Fibroblast of skin of left quadriceps (primary cell): ENCODE measurements at places on chromosomes 3 and 15.

- peak; percentile 36 for DNase-seq
Measured at GRCh38 chr15:40217166-40217824, 21.6 kb upstream of the PAK6 start.

GRCh38 chr15:53165988-53166683, 376.0 kb upstream of the ONECUT1 start:
- no peak for DNase-seq

DNA sequence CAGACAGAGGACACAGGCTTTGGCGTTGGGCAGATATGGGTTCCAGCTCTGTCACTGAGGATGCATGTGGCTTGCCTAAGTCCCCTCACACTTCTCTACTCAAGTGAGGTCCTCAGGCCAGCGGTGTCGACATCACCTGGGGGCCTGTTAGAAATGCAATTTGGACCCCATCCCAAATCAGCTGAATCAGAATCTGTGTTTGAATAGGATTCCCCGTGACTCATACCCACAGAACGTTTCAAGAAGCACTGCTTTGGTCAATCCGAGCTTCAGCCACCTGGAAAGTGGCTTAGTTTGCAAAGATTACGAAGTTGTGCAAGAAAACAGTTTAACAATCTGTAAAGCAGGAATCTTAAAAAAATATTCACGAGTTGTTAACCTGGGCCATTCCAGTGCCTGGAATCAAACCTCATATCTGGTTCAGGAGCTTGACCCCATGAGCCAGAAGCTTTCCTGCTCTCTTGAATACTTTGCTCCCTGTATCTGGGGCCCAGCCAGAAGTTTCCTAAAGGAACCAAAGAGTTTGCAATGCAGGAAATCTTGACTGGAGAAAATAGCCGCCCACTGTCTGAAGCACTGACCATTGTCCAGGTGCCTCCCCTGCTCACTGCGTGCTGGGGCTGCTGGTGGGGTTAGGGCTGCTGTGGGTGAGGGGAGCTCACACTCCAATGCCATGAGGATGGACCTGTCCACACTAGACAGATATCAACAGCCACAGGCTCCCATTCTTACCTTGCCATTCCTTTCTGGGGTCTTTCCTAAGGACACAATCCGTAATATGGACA, 208.5 kb upstream of the LINGO1 start:
- DNase-seq = peak; percentile 32

DNA sequence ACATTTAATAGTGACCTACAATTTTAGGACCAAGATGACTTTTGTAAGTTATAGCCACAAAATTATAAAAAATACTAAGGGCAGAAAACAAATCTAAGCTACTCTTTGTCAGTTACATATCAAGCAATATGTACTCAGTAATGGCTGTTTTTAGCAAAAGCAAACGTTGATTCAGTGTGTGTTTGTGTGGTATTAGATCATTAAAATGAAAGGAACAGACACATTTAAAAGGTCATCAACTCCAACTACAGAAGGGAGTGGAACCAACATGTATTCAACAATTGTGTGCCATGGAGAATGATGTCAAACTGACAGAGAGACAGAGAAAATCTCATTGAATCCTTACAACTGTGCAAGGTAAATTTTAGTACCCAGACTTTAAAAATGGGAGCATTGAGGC, 268.8 kb upstream of the STT3B start:
- no peak for DNase-seq

DNA sequence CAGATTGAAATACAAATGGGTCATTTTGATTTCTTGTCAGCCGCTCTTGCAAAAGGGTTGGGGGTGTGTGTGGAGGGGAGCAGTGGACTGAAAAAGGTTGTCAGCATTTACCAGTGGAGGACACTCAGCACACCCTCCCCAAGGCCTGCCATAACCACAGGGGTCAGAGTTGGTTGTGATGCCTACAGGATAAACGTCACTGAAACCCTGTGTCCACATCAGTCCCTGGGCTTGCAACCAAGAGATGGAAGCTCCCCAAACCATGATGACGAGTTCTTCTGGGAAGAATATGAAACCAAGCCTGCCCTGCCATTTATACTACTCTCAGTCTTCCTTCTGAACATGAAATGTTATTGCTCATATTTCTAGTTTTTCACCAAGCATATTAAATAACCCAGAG, 54.0 kb upstream of the UMPS start:
- DNase-seq = no peak

DNA sequence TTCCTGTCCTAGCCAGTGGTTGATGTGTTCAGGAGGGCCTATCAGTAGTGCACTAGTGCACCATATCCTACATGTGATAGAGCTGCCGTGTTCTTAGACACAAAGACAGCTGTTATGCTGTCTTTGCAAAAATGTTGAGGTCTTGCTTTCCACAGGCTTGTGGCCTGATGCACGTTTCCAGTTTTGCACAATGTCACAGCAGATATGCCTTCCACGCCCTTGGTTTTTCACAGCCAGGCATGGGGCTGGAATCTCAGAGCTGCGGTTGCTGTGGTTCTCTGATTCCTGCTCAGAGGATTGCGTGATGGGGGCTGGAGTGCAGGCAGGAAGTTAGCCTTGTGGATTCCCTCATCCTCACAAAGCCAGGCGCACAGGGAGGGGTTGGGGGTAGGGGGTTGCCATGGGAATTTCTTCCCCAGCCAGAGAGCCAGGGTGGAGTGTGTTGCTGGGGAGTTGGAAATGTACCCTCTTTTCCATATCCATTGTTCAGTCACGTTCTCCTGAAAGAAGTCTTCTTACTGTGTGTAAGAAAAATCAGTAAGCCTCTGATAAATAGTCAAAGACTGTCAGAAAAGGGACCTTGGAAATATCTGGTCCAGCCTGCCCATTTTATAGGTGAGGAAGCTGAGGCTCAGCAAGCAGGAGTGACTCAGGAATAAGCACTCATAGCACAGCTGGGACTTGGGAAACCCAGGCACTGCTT, 79.4 kb downstream of the SMAD3 start:
- peak; percentile 90 for DNase-seq

DNA sequence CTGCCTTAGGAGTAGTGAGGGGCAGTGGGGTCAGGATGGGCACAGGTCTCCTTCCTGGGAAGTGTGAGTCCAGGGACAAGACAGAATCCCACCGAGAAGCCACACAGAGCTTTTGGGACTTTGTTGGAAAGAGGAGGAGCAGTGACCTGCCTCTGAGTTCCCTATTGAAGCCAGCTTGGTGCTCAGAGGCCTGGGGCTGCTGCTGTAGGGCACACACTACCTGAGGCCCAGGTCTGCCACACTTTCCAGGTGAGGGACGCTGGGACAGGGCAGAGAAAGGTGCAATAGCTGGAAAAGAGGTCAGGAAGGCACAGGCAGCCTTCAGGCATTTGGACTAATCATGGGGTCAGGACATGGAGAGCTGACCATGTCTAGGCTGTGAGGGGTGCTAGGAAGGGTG, 67.7 kb downstream of the SCN5A start:
- DNase-seq = no peak

DNA sequence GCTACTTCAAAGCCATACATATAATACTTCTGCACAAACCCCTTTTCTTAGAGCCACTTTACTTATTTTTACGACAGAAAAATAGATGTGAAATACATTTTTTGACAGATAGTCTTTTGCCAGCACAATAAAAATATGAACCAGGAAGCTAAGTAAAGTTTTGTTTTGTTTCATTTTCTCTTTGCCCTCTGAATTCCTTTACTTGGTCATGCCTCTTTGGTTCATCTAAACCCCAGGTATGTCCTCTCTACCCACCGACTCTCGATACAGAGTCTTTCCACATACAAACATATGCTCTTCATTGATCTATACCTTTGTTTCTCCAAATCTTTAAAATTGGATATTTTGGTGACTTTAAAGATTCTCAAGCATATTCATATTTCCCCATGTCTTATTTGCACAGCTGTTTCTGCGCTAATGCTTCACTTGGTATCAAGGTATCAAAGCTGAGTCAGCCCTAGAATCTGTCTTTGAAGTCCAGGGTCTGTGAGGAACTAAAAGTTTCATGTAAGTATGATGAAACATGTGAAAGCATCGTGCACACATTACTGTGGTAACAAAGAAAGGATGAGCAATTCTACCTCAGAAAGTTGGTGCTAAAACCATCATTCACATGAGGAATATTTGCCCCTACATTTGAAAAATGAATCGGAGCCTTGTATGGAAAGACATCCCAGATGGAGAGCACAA, 845.4 kb downstream of the NAALADL2 start:
- no peak for DNase-seq

GRCh38 chr3:149784064-149784704, 8.2 kb downstream of the ANKUB1 start:
- peak; percentile 24 for DNase-seq

- no peak for DNase-seq
Measured at GRCh38 chr3:127096256-127097071, 96.5 kb upstream of the PRR23E start.
